ENCODE measurements at places on chromosomes 16 and 17.

DNA sequence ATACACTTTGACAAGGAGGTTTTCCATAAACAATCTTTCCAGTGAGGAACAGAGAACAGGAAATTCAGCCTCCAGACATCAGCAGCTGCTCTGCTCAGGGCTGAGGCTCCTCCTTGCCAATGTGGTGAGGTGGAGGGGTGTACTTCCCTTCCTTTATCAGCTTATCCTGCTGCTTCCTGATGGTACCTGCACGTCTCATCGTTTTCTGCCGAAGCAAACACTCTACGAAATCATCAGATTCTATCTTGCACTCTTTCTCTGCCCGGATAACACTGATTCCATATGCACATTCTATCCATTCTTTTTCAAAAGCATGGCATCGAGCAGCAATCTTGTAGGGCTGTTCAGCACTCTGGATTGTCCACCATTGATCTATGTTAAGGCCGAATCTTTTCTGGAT lies 15.4 kb upstream of the SEZ6 start:
- DNase-seq, result no peak

GRCh38 chr17:30243568-30243967 lies 8.1 kb upstream of the SLC6A4 start:
- DNase-seq, result no peak

- DNase-seq, result no peak
Observed at GRCh38 chr16:56286809-56287208, 95.5 kb downstream of the GNAO1 start.

- no peak for DNase-seq
Observed at GRCh38 chr16:86232496-86232895, 277.8 kb upstream of the FOXF1 start.

DNA sequence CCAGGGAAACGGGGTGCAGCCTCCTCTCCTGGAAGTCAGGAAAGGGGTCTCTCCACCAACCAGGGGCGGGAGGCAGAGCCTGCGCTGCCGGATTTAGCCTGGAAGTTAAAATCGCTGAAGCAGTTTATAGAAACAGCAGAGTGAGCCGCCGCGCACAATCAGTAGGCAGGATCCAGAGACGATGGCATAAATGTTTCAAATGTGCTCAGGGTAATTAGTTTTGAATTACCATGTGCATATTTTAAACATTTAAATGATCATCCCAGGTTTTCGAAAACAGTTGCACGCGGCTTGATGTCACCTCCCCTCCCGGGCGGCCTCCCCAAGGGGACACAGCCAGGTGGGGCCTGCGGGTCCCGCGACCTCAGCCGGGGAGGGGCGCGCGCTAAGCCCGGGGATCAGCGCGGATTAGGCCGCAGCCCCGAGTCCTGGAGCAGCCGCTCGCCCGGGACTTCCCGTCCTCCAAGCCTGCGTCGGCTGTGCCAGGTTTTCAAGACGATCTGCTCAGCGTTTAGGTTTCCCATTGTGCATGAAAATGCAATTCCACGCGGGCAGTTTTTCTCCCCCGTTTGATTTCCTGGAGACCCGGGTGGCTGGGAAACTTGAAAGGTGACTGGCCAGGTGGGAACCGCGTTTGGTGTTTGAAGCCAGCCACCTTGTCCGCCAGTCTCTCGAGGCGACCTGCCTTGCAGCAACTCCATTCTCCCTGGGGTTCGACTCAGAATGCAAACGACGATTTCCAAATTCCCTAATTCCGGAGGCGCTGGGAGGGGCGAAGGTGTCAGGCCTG lies 78.3 kb downstream of the RPA1 start:
- peak; percentile 3 for DNase-seq

DNA sequence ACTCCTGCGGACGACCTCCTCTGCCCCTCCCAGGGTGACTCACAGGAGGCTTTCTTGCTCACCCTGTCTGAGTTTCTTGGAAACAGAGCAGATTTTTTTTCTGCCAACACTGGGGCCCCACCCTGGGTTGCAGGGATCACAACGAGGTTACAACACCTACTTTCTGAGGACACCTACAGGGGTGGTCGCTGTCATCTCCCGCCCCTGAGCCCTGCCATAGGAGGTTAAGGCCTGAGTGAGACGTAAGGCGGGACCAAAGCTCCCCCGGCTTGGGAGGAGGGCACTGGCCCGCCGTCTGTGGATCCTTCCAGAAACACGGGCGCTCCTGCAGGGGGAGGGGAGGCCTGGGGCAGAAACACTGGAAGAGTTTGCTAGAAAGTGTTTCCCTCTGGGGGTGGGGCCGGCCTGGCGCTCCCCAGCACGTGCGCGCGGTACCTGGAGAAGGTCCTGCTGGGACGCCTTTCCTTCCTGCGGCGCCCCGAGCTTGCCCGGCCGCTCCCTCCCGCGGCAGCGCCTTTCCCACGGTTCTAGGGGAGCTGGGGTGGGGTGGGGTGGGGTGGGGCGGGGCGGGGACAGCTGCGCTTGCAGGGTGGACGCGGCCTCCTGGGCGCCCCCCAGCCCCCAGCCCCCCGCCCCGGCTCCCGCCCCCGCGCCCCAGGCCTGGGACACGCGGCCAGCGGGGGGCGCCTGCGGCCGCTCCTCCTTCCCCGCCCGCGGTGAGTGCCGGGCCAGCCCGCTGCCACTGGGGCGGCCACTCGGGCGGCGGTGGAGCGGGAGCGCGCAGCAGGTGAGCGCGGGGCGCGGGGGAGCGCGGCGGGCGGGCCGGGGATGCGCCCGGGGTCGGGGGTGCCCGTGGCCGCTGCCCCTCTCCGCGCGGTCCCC lies 20.7 kb upstream of the ADCY7 start:
- peak; percentile 49 for DNase-seq

DNA sequence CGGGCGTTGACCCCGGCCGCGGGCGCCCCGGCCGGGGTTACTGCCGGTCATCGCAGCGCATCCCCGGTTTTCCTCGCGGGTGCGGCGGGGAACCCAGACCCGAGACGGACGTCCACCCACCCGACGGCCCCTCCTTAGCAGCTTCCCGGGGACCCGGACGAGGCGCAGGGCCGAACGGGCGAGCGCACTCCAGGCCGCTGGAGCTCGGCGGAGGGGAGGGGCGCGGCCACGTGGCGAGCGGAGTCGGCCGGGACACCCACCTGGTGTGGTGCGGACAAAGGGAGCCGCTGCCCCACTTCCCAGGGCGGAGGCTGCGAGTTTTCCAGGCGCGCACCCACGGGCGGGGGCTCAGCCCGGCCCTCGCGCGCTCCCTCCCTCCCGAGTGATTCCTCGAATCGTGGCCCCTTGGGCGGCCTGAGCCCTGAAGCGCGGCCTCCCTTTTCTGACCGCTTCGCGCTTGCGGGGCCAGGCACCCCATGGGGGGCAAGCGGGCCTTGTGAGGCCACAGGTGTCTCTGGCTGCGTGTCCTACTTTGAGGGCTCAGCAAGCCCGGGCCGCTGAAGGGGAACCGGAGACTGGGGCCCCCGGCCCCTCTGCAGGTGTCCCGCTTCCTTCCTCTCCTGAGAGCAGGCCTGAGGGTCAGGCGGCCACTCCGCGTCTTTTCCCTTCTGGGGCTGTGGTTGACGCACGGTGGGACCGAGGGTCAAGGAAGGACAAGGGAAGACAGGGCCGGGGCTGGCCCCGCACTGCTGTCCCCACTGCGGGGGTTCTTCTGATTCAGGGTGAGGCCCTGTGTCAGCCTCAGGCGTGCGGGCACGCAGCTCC lies 1.1 kb upstream of the FASN start:
- no peak for DNase-seq

GRCh38 chr17:8470447-8471047 lies 34.9 kb downstream of the NDEL1 start:
- no peak for DNase-seq

- DNase-seq, result no peak
Observed at GRCh38 chr16:86585821-86586611, 7.7 kb downstream of the FOXL1 start.

GRCh38 chr17:79933863-79934652 lies 94.8 kb upstream of the CBX4 start:
- DNase-seq, result no peak

GRCh38 chr17:69018022-69018615 lies 42.6 kb downstream of the ABCA9 start:
- DNase-seq, result no peak

- no peak for DNase-seq
Observed at GRCh38 chr17:40364121-40364861, at the start of gene GJD3. GJD3 (minus strand) TSS chr17:40364737; CDS start chr17:40363815, 922 bp downstream.

DNA sequence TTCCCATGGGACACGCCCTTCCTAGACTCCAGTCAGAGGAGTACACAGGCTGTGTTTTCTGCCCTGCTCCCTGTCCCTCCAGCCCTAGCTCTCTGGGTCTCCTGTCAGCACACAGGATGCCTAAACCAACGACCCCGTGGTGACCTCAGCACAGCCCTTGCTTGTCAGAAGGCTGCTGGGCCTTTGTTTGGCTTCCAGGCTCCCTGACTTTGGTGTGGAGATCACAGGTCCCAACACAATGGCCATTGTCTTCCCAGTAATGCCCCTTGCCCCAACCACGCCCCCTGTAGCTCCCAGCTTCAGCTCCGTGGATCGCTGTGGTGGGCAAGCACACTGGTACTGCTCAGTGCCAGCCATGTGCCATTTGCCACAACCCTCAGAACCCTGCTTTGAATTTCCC lies 15.0 kb downstream of the HNF1B start:
- DNase-seq, result no peak

- no peak for DNase-seq
Observed at GRCh38 chr16:47699106-47699505, 238.0 kb downstream of the PHKB start.

GRCh38 chr17:51428668-51429495 lies 168.5 kb downstream of the UTP18 start:
- DNase-seq, result no peak

DNA sequence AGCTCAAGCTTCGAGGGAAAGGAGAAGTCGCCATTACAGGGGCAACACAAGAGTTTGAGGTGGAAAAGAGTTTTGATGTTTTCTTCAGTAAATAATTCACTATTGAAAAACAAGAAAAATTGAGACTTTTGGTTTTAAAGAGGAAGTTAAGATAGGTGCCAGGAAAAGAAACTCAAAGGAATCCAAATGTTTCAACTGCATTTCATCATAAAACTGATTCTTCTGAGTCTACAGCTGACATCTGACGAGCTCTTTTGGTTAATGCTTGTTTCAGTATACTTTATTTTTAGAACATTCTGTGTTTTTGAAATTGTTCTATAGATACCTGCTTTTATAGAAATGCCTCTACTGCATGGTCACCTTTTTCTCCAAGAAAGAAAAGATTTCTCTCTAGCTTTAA lies 54.0 kb downstream of the ERN1 start:
- no peak for DNase-seq
